ENCODE measurements at places on chromosomes 1 and 21. TPM values are rescaled to one million over a fixed set of nuclear protein-coding genes. Genes with fewer than 3 reads are reported as not detected.

The USH2A gene
- total RNA-seq, result 0.04 TPM

The OR2T33 gene
- total RNA-seq, result not detected

The LORICRIN gene
- total RNA-seq, result not detected

GRCh38 chr1:30362603-30362990 lies 360.8 kb downstream of the MATN1 start:
- DNase-seq, result no peak

DNA sequence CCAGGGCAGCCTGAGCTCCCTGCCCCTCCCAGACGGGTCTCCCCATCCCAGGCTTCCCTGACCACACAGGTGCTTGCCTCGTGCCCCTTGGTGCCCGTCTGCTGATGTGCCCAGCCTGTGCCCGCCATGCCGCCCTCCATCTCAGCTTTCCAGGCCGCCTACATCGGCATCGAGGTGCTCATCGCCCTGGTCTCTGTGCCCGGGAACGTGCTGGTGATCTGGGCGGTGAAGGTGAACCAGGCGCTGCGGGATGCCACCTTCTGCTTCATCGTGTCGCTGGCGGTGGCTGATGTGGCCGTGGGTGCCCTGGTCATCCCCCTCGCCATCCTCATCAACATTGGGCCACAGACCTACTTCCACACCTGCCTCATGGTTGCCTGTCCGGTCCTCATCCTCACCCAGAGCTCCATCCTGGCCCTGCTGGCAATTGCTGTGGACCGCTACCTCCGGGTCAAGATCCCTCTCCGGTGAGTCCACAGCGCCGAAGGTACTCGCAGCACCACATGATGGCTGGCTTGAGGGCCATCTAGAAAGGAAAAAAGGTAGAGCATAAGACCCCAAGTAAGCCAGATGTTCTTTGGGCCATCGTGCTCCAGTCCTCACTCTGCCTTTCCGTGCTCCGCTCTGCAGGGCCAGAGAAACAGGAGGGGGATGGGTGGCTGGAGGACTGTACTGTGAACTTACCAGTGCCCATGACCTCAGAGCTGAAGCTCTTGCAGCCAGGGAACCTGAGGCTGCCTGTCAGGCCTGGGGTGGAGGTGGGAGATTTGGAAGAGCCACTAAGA lies 1.4 kb downstream of the ADORA1 start:
- DNase-seq, result no peak

DNA sequence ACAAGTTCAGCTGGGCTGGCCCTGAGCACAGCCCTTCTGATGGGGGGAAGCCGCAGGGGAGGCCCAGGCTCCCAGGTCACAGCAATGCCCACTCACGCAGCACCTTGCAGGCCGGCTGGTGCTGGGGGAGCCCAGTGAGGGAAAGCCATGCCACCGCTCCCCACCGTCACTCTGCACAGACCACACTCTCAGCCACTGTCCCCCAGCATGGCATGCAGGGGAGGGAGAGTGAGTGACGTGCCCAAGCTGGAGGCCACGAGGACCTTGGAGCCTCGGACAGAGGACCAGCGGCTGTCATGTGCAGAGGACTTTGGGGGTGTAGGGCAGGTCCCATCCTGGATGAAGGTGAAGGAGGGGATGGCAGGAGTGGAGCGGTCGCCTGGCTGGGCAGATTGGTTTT lies 25.1 kb downstream of the SLC45A1 start:
- DNase-seq, result no peak

DNA sequence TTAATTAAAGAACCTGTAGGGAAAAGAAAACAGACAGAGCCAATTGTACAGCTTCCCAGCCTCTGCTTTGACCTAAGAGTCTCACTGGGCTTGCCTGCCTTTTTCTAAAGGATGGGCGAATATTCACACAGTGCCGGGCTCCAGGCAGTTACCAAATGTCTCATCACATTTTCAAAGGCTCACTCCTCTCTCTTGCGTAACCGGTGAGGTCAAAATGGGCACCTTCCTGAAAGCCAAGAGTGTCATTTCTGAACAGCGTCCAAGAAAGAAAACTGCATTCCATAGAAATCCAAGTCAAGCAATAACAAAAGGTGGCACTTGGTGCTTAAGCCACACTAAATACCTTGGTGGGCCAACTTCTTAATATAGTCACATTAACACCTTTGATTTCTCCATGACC lies 710 bp upstream of the PALMD start:
- DNase-seq, result no peak

DNA sequence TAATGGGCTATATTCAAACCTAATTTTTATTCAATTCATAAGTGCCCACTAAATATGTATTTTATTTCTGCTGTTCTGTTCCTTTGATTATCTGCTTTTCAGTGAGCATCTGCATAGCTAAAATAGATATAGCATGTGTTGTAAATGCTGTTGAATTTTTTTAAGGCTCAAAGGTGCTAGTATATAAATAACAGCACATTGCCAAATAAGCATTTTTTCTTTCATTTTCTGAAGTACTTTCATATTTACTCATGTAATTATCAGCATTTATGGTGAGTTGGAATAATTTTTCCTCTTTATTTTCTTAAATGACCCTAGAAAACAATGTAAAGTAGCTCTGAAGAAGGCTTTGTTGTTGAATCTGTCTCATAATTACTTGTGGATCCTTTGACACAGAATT lies 69.6 kb upstream of the B3GALT2 start:
- DNase-seq, result no peak

- no peak for DNase-seq
These were observed at the start of gene PRR9 for GRCh38 chr1:153217212-153217611. TSS of gene PRR9 (plus strand) at chr1:153217584. CDS start at chr1:153218145, 561 bp downstream.

- no peak for DNase-seq
These were observed 174.1 kb upstream of the SGIP1 start for GRCh38 chr1:66359815-66360214.

GRCh38 chr1:111814642-111815041 lies 58.9 kb downstream of the DDX20 start:
- DNase-seq, result no peak
